Brain (organoid and tissue), 16 donors: ENCODE measurements at places on chromosomes 11 and 22.

GRCh38 chr11:86923999-86924766, 31.0 kb downstream of the FZD4 start:
- no peak for DNase-seq

GRCh38 chr11:9651481-9651880, 12.4 kb upstream of the SWAP70 start:
- DNase-seq, result no peak

GRCh38 chr11:44149651-44150050, 54.2 kb downstream of the EXT2 start:
- no peak for DNase-seq

- DNase-seq, result no peak
Measured at GRCh38 chr22:24953384-24954113, 1.0 kb downstream of the KIAA1671 start.

- no peak for DNase-seq
Measured at GRCh38 chr22:40797427-40797826, 21.7 kb downstream of the SLC25A17 start.

- DNase-seq, result no peak
Measured at GRCh38 chr11:1757861-1758610, 5.7 kb downstream of the CTSD start.

DNA sequence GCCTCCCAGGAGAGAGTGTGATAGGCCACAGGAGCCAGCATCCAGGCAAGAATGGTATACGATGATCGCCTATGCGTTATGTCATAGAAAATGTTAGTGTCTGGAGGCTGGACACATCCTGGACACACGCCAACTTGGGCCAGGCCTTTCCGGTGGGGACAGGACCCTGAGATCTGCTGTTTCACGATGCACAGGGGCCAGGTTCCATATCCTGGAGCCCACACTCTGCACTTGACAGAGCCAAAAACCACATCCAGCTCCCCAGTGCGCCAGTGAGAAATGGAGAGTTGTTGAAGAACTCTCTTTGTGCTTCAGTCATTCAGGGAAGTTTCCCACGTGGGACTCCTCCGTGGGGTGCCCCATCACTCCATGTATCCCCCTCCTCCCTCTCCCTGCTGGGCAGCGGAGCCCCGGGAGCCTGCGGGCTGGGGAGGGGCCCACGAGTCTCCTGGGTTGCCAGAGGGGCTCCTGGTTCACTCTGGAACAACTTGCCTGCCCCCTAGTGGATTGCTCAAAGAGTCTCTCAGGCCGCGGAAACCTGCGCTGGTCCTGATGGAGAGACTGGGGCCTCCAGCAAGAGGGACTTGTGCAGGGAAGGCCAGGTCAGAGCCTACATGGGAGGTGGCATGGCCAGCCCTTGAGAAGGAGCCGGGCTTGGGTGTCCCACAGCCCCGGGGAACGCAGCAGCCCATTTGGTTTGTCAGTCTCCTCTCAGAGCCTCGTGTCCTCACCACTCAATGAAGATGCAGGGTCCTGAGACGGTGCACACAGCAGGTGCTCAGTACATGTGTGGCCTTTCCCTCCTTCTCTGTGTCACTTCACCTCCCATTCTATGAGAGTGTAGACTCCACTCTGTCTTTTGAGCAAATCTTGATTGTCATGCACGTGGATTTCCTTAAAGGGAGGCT, 10.2 kb upstream of the LRRC32 start:
- peak; percentile 82 for DNase-seq

GRCh38 chr11:74442636-74443035, 24.7 kb downstream of the KCNE3 start:
- no peak for DNase-seq

GRCh38 chr11:133153031-133153430, 379.3 kb downstream of the OPCML start:
- no peak for DNase-seq

DNA sequence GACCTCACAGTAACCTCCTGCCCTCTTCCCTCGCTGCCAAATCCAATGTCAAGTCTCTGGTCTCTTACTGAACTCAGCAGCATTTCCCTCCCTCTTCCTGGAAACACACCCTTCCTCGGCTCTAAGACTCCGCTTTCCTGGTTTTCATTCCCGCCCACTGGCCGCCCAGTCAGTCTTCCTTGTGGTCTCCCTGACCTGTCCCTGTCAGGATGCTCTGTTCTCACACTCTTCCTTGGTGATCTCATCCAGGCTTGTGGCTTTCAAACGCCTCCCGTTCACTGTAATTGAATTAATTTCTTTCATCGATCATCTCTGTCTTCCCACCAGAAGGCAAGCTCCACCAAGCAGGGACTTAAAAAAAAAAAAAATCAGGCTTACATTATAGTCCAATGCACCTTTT, 33.5 kb downstream of the MYO18B start:
- DNase-seq, result peak; percentile 33

DNA sequence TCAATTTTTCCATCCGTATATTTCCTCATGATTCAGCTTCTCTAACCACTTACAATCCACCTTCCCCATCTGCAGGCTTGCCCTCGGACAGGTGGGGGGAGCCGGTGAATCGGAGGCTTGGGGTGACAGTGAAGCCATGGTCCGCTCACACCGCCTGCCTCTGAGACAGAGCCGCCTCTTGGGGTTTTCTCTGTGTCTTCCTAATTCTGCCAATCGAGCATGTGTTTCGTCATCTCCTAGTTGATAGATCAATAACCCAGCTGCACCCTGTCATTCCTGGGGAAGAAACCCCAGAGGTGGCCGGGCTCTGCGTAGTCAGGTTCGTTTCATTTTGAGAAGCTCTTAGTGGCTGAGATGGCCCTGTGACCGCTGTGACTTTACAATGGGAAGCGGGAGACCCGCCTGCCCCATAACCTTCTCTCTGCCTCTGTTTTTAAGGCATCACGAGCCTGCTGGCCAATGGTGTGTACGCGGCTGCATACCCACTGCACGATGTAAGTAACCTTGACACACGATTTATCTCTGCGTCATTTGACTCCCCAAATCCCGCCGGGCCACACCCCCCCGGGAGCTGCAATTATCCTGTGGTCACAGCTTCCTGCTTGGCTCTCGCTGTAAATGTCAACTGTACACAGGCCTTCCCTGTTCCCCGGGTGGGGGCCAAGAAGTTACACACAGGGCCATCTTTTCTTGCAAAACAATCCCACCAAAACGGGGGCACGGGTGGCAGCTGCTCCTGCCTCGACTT, 33.3 kb downstream of the ANO1 start:
- peak; percentile 25 for DNase-seq

DNA sequence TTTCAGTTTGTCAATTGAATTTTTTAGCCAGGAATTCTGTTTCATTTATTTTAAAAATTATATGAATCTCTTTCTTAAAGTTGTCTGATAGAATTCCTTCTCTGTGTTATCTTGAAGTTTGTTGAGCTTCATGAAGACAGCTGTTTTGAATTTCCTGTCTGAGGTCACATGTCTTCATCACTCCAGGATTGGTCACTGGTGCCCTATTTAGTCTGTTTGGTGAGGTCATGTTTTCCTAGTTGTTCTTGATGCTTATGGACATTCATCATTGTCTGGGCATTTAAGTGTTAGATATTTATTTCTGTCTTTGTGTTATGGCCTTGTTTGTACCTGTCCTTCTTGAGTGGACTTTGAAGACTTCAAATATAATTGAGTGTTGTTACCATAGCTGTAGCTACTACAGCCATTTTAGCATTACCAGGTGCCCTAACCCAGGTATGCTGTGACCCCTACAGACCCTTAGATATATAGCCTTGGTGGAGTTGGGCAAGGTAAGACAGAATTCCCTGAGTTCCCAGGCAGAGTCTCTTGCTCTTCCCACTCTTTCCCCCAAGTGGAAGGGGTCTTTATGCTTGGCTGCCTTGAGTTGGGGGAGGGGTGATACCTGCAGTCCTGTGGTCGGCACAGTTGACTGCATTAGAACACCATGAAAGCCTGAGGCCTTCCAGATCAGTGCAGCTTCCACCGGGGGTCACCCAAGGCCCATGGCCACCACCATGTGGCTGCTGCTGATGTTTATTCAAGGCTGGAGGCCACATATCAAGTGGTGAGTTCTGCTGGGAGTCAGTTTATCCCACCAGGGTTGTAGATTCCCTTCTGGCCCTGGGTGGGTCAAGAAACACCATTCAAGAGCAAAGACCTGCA, 229.6 kb downstream of the DYNC2H1 start:
- no peak for DNase-seq

DNA sequence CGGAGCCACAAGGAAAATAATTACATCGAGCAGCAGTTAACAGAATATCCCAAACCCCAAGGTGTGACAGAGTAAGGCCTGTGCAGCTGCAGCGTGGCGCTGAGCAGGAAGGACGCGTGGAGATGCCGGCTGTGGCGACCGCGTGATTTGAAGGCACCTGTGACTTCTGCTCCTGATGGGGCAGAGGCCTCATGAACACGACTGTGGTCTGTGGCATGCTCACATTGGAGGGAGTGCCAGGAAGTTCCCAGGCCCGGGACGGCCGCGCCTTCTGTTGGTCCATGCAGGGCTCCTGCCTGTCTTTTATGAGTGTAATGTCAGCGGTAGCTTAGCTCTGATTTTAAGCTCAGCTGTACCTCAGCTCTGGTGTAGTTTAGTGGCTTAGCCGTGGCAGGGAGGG, 50.4 kb downstream of the TPCN2 start:
- no peak for DNase-seq

DNA sequence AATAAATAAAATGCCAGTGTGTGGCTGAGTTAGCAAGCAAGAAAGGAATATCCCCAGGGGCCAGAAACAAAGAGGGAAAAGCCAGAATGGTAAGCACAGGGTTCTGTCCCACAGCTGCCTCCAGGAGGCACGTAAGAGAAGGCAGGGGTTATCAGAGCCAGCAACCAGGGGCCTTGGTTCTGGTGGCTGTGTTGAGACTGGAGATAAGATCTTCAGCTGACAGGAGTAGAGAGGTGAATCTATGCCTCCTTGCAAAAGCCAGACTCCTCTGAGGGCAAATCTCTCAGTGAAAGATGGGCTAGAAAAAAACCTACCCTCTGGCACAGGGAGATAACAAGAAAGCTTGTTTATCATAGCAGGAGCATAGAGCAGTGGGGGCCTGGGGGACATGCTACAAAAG, 29.8 kb upstream of the NFAM1 start:
- no peak for DNase-seq
